ENCODE measurements at places on chromosomes 5 and 9. TPM values are rescaled to one million over a fixed set of nuclear protein-coding genes. Genes with fewer than 3 reads are reported as not detected.
A peak's percentile ranks its signal among the peaks of the same experiment; 100 is the strongest.

GRCh38 chr9:129093602-129094386, 12.9 kb downstream of the DOLPP1 start:
- DNase-seq, result no peak

DNA sequence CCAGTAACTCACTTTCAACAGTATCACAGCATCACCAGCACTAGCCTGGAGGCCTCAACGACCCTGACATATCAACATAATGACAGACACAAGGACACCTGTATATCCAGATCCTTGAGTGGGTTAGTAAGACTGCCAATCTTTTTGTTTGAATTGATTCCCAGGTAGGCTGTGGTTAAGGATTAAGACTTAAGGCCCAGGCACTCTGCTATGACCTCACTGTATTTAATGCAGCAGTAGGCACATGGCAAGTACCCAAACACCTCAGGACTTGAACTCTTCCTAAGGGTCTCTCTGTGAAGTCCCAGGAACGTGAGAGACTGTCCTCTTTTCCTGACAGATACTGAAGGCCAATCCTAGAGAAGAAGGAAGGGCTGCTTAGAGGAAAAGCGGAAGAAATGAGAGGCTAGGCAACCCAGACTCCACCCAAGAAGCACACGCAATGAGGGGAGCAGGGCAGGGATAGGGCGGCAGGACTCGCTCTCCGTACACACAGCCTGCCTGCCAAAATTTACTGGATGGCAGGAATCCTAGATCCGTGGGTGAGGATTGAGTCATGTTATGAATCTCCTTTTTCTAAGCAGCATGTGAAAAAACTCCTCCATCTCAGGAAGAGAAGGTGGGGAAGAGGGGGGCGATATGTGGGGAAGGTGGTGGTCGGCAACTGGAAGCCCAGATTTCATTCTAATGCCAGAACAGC, 93.4 kb downstream of the SIL1 start:
- peak; percentile 25 for DNase-seq

DNA sequence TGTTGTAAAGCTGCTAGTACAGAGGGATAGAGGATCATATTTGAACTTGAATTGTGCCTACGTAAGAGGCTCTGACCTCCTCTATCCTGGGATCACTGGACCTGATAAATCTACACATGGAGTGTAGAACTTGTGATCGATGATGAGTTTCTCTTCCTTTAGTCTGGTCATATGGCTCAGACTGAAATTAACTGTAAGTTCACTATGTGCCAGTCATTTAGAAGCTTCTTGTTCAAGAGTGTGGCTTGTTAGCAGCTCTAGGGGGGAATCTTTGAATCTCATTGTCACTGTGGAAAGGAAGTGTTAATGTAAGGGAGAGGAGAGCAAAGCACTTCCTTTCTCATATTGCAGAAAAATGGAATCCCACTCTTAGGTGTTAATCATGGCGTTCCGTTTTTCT, 12.1 kb downstream of the ZBTB34 start:
- no peak for DNase-seq

- DNase-seq, result no peak
These were observed 1.6 kb upstream of the SUB1 start for GRCh38 chr5:32583582-32584232.

GRCh38 chr9:92607088-92607487, 62.8 kb downstream of the IPPK start:
- no peak for DNase-seq

The HARS1 gene
- 76.6 TPM for total RNA-seq

DNA sequence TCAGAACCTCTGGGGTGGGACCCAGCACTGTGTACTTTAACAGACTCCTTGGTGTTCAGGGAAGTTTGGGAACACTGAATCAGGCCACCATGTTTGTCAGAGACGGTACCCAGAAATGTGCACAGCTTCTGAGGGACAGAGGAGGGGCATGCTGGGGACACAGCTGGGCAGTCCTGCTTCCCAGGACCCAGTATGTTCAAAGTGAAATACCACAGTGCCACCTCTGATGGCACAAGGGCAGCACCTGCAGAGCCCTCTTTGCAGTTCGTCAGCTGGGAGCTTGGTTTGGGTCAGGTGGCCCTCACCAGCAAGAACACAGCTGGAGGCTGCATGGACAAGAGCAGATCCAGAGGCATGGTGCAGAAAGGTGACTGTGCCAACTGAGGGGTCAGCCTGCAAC, 51.2 kb downstream of the NDST1 start:
- DNase-seq, result no peak

DNA sequence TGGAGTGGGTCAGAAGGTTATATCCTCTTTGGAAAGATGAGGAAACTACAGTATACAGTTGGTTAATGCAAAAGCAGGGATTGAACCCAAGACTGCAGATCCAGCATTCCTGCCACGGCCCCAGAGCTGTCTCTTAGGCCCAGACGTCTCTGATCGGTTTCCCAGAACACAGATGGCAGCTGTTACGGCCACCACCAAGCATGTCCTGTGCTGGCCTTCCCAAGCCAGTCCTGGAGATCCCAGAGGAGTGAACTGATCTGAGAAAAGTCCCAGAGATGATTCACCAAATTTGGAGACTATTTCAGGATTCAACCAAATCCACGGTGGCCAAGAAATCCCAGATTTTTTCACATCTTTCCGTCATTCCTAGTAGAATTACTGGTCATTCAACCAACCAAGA, 20.1 kb downstream of the TNIP1 start:
- no peak for DNase-seq

DNA sequence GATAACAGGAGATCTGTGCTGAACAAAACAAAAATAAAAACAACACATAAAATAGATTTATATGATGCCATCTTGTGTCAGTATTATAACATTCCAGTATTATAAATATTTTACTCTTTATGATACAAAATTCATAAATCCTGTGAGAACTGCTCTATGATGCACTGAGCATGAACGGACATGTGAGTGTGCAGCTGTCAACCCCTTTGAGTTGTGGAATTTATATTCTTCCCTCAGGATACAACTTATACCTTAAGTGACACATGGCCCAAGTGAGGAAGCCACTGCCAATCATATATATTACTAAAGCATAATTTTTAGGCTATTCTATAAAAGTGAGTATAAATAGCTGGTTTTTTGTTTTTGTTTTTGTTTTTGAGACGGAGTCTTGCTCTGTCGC, 116.0 kb upstream of the OR13F1 start:
- DNase-seq, result no peak
